Mucosa of gallbladder (tissue), 1 donor: ENCODE measurements at places on chromosomes 12 and 14. TPM values are rescaled to one million over a fixed set of nuclear protein-coding genes. Genes with fewer than 3 reads are reported as not detected.
A peak's percentile ranks its signal among the peaks of the same experiment; 100 is the strongest.

GRCh38 chr12:2984249-2984648 is 25.1 kb downstream of the TEAD4 start:
- DNase-seq = no peak

GRCh38 chr12:21941506-21942376 is 515 bp upstream of the ABCC9 start:
- DNase-seq = peak; percentile 34

GRCh38 chr12:5432011-5432400 is at the start of gene NTF3:
Gene NTF3 (plus strand): TSS chr12:5432108. CDS start chr12:5432325, 217 bp downstream.
- no peak for DNase-seq

- DNase-seq = no peak
Observed at GRCh38 chr12:130992448-130992847, 38.7 kb downstream of the ADGRD1 start.

- no peak for DNase-seq
Observed at GRCh38 chr12:9702255-9702654, 30.6 kb downstream of the CLECL1 start.

Gene REC8
- 208 TPM for total RNA-seq

DNA sequence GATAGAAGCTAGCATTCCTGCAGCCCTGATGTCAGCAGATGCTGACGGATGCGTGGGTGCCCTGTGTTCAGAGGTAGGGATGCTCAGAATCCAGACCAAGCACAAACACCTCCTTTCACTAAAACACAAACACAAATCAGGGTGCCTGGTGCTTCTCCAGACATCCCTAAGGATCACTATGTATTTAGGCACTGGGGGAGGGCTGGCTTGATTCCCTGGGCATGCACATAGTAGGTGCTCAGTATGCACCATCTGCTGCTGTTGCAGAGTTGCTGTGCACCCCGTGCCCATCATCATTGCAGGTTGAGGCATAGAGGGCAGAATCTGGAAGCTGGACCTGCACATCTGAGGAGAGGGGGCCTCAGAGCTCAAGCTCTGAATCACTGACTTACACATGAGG is 114.8 kb downstream of the PHETA1 start:
- DNase-seq = no peak

DNA sequence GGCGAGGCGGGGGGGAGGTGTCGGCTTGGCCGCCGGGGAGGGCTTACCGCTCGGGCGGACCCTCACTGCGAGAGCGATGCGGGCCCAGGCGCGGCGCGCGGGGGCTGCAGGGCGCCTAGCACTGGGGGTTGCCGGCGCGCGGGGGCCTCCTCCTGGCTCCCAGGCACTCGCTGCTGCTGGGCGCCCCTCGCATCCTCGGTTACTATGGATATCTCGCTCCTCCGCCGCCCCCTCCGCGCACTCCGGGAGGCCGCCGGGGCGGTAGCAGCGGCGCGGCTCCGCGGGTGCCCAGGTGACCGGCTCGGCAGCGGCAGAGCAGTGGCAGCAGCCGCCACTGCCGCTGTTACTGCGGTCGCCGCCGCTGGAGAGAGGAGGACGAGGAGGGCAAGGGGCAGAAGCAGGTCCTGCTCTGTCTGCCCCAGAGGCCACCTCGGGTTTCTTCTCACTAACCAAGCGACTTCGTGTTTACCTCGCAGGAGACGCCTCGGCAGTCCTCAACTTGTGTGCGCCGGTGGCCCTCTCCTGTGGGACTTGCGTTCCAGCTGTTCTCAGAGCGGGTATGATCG is 250.1 kb downstream of the APAF1 start:
- no peak for DNase-seq

Gene ZDHHC22
- total RNA-seq = 0.09 TPM

GRCh38 chr12:9948606-9949296 is 16.6 kb upstream of the CLEC2A start:
- no peak for DNase-seq

- DNase-seq = peak; percentile 99
Observed at GRCh38 chr12:124518051-124518932, 49.1 kb downstream of the NCOR2 start.

Gene DBX2
- not detected for total RNA-seq

DNA sequence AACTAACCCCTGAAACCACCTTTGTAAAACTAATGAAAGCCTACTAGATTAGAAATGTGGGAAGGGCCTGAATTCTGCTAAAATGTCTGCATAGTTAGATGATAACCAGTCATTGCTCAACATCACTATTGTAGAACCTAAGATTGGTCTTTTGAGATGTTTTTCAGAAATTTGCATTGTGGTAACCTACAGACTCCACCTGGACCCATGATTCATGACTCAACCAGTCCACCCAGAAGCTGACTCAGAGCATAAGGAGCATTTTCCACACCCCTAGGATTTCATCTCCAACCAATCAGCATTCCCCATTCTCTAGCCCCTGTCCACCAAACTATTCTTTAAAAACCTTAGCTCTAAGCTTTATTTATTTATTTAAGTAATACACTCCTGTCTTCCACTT is 30.4 kb upstream of the CHGA start:
- no peak for DNase-seq

- DNase-seq = no peak
Observed at GRCh38 chr12:9928607-9929006, 3.6 kb downstream of the CLEC2A start.

DNA sequence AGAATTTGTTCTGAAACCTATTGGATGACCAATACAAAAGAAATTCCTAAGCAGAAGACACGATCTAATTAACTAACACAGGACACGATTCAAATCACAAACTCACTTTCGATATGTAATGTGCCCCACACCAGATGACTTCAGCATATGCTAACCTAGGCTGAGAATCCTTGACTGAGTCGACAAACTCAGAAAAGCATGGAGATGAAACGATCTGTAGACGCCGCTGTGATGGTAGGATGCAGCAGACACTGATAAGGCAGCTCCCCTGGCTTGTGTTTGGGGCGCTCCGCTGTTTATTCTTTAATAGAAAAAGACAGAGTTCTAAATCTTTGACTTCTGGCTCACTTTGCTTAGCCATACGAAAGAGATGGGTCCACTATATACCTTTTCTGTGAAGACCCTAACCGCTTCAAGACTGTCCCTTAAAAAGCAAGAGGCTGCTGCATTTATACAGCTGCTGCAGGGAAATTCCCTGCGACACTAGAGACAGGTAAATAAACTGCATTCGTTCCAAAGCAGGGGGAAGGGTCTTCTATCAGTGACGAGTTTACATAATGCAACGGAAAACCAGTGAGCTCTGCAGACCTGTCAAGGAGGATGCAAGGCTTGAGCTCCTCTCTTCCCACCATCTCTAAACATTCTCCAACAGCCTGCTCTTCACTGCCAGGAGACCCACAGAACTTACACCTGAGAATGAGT is 929 bp downstream of the CHD8 start:
- no peak for DNase-seq

- no peak for DNase-seq
Observed at GRCh38 chr12:38555620-38556591, 239.3 kb downstream of the ALG10B start.

GRCh38 chr12:115267891-115268290 is 583.9 kb upstream of the TBX3 start:
- no peak for DNase-seq

- DNase-seq = no peak
Observed at GRCh38 chr12:108531929-108532848, 17.1 kb downstream of the FICD start.

DNA sequence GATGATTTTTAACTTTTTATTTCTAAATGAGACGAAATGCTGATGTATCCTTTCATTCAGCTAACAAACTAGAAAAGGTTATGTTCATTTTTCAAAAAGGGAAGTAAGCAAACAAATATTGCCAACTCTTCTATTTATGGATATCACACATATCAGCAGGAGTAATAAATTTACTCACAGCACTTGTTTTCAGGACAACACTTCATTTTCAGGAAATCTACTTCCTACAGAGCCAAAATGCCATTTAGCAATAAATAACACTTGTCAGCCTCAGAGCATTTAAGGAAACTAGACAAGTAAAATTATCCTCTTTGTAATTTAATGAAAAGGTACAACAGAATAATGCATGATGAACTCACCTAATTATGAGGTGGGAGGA is 139.6 kb downstream of the HMGA2 start:
- DNase-seq = no peak

Gene HOXC13
- not detected for total RNA-seq

Gene TRIM9
- 31.2 TPM for total RNA-seq

Gene AKAP3
- total RNA-seq = 1.0 TPM

DNA sequence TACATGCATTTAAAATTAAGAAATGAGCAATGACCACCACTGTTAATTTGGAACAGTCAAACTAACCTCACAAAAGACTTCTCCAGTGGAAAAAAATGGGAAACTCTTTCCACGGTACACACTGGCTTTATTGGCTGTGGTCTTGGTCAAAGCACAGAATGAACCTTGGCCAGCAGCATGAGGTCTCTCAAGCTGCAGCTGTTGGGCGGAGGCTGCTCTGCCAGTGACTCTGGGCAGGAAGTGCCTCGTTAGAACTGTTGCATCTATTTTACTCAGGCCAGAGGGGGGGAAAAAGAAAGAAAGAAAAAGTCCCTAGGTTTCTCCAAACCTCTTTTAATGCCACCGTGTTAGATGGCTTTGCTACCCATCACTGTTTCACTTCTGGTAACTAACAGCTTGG is 279.8 kb upstream of the DIO2 start:
- no peak for DNase-seq

- no peak for DNase-seq
Observed at GRCh38 chr12:68297929-68298328, 34.2 kb downstream of the MDM1 start.

DNA sequence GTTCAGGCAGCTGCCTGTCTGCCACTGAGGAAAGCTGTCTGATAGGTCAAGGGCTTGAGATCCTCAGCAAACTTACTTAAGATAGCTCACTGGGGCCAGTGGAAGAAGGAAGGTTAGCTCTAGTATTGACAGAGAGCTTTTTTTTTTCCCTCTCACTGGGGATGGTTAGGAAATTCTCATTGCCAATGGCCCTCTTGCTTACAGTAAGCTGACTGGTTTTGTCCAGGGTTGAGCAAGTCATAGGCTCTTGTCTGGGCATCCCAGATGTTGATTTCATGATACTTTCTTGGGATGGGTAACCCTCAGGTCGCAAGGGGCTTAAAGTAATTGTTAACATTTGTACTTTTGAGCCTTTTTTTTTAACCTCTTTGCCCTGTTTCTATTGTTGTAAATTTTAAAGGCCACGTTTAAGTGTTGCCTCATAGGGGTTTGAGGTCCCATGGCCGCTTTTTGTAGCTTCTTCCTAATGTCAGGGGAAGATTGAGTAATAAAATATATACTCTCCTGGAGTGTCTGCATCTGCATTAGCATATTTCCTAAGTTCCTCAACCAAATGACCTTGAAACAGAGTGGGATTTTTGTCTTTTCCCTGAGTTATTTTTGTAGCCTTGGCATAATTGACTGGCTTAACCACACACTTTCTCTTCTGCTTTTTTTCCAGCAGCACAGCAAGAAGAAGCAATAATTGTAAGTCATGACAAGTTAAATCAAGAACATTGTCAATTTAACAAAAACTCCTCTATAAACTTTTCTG is 716.0 kb downstream of the LRFN5 start:
- no peak for DNase-seq

DNA sequence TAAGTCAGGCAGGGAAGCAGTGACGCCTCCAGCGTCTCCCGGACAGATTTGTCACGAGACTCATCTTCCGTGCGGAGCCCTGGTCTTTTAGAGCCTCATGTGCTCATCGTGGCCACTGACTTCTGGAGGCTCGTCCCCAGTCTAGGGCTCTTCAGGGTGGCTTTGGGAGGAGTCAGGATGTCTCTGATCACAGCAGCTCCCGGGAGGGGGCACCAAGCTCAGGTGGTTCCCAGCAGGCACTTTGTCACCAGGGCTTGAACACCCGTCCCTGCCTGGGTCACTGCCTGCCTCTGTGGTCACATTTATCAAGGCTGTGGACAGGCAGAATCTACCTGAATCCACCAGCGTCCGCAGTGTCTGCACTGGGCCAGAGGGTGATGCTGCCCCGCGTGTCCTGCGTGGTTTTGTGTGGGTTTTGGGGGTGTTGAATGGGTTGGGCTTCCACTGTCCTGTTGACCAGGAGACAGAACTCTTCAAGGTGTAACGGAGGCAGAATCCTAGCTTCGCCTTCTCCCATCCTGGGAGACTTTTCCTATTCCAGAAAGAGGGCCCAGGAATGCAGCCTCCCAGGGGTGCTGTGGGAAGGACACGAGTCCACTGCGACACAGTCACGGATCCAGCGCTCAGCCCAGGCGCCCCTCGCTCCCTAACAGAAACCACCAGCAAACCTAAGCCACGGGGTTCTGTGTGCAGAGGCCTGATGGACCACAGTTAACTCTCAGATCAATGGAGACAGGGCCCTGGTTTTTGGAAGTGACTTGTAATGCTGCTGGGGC is 132.3 kb downstream of the ADGRD1 start:
- no peak for DNase-seq

- no peak for DNase-seq
Observed at GRCh38 chr14:88188745-88189416, 134.2 kb downstream of the KCNK10 start.

DNA sequence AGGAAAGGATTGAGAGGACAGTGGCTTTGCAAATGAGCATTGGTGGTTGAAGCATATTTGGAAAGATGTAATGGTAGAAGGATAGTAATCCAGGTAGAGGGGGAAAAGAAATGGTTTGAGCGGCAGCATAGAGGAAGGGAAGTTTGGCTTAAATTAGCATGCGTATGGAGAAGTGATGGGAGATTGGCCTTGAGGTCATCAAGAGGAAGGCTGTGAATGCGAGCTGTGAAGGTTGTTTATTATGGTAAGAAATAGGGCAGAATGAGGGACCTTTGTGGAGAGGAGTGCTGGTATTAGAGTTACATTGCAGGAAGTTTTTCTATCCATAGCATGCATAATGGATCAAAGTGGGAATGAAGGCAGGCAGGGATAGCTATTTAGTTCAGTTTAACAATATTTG is 162.1 kb downstream of the TMTC2 start:
- no peak for DNase-seq

DNA sequence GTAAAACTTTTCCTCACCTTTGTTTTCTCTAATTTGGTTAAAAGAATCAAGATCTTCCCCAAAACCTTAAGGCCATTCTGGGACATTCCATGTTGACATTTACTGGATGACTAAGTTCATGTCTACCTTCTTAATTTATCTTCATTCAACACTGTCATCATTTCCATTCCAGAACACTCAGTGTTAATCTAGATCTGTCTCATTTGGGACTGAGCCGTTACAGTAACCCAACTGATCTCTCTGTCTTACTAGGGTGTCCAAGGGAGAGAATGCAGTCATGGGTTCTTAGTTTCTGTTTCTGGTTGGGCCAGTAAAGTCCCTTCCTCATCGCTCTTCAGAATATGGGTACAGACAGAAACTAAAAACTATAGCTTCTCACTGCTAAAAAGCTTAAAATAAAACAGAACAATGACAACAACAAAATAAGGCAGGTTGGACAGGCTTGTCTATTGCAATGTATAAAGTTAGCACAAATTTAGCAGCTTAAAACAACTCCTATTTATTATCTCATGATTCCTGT is 144.8 kb downstream of the ASCL1 start:
- DNase-seq = no peak

DNA sequence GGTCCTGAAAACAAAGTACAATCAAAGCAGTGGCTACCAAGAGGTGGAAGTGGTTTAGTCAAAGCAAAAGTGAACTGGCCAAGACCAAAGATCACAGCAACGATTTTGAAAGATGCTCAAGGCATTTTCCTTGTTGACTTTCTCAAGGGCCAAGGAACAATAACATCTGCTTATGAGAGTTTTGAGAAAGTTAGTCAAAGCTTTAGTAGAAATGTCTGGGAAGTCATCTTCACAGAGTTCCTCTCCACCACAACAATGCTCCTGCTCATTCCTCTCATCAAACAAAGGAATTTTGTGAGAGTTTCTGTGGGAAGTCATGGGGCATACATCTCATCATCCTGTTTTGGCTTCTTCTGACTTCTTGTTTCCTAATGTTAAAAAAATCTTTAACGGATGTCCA is 80.1 kb downstream of the PLEKHA5 start:
- no peak for DNase-seq

Gene TTC8
- total RNA-seq = 21.1 TPM

GRCh38 chr12:85466890-85467289 is 186.9 kb downstream of the ALX1 start:
- DNase-seq = no peak
